ENCODE measurements at places on chromosomes 13 and 19. TPM values are rescaled to one million over a fixed set of nuclear protein-coding genes. Genes with fewer than 3 reads are reported as not detected.

GRCh38 chr13:24605923-24606372 lies 74.3 kb upstream of the ATP12A start:
- DNase-seq: peak; percentile 41

- no peak for DNase-seq
These were observed 21.7 kb downstream of the GPR180 start for GRCh38 chr13:94623316-94623715.

R3HDM4 gene
- 122 TPM for total RNA-seq

DNA sequence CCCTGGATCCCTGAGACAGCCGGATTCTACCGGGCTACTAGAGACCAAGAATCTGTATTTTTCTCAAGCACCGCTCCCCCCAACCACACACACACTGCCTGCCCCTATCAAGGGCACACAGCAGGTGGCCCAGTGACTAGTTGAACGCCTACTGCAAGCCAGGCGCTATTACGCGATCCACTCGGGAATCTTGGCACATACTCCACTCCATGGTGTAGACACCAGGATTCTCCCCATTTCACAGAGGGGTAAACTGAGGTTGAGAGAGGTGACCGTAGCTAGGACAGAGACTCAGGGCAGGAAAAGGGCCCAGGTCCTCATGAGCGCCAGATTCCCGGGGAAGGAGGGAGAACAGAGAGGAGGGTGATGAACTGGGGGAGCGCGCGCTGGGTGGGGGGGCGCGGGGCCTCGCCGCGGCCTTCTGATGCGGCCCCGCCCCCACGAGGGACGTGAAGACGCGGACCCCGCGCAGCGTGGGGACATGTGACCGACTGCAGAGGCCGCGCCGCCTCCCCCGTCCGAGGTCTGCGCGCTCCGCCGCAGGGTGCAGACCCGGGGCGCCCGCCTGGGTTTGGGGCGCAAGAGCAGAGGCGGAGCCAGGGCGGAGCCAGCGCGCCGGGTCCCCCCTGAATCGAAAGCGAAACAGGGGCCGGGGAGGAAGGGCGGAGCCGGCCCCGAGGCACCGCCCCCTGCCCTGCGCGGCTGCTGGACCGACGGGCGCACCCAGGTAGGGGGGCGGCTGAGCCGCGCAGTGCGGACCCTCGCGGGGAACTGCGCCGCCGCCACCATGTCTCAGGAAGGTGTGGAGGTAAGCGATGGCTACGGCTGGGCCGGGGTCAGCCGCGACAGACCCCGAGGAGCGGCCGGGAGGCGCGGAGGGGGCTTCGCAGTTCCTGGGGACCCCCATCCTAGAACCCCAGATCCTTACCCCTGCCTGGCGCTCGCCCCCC lies at the start of gene SHFL:
SHFL (plus strand) TSS at position 677 of the 950 bp plus-strand sequence; CDS start at position 788, 111 bp downstream.
- DNase-seq: peak; percentile 82

DNA sequence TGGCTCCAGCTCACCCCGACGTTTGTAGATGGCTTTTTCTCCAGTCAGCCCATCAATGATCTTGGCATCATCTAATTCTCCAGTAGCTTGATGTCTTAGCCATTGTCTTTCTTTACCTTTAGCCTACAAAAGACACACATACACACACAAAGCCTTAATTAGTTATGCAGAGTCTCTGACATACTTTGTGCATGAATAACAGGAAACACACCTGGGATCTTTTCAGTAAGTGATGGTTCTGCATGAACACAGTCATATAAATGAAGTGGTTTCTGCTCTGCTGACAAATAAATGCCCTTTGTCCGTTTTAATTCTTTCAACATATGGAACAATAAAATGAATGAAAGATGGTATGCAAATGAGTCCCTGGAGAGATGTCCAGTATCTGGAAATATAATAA lies 133.3 kb downstream of the RGCC start:
- DNase-seq: no peak

Data from hematopoietic multipotent progenitor cell (in vitro differentiated cells).